ENCODE measurements at places on chromosomes 6 and 20.

- no peak for DNase-seq
Observed at GRCh38 chr6:41602422-41602743, 35.9 kb upstream of the MDFI start.

- no peak for DNase-seq
Observed at GRCh38 chr6:7901780-7902179, 8.8 kb downstream of the TXNDC5 start.

DNA sequence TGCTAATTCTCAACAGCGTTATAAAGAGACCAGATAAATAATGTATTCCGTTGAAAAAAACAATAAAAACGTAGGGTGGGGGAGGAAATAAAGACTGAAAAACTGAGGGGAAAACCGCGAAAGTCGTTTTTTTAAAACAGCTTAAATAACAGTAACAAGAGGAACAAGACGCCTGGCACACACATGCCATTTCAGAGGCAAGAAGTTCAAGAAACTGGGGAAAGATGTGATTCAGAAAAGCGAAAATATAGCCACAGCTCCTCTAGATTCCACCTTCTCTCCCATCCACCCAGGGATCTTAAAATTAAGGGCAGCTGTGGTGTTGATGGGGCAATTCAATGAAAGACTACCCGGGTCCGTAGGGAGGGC, 1.3 kb downstream of the EPB41L2 start:
- no peak for DNase-seq

DNA sequence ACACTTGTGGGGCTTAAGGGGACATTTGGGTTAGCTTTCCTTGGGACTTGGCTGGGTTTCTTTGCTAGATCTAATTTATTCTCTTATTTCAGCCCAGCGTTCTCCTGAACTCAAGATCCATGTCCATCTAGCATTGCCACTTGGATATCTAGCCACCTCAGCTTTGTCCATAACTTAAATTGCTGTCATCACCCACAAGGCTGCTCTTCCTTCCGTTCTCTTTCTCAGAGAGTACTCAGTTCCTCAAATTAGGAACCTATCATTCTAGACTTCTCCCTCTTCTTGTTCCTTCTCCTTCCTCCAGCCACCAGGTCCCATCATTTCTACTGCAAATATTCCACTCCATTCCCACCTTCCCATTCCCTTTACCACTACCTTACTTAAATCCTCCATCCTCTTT, 4.3 kb downstream of the SMIM26 start:
- no peak for DNase-seq

- no peak for DNase-seq
Observed at GRCh38 chr6:29456971-29457370, at the start of the genes OR11A1 and OR2H1. TSS of gene OR11A1 (minus strand) at chr6:29457071. CDS start at chr6:29427641, 29,430 bp downstream. TSS of gene OR2H1 (plus strand) at chr6:29457155. CDS start at chr6:29461770, 4,615 bp downstream.

DNA sequence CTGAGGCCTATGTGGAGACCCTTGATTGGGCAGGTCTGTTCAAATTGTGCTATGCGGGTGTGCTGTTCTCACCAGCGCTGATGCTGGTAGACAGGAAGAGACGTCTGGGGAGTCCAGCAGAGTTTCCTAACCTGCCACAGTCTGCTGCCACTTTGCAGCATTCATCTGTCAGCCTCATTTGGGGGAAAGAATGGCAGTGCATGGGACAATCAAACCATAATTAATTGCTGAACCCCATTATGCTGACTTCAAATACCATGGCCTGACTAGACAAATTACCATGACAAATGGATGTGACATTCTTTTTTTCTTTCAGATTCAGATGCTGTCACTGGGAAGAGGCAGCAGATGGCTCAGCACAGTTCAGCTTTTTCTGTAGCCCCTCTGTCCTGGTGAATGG, 171.4 kb upstream of the SYNDIG1 start:
- DNase-seq: no peak

- peak; percentile 28 for DNase-seq
Observed at GRCh38 chr6:33160728-33161344, 31.4 kb downstream of the COL11A2 start.

GRCh38 chr20:10611357-10611756, 62.4 kb downstream of the JAG1 start:
- no peak for DNase-seq

GRCh38 chr6:69279805-69280204, 517.0 kb downstream of the LMBRD1 start:
- peak; percentile 76 for DNase-seq

DNA sequence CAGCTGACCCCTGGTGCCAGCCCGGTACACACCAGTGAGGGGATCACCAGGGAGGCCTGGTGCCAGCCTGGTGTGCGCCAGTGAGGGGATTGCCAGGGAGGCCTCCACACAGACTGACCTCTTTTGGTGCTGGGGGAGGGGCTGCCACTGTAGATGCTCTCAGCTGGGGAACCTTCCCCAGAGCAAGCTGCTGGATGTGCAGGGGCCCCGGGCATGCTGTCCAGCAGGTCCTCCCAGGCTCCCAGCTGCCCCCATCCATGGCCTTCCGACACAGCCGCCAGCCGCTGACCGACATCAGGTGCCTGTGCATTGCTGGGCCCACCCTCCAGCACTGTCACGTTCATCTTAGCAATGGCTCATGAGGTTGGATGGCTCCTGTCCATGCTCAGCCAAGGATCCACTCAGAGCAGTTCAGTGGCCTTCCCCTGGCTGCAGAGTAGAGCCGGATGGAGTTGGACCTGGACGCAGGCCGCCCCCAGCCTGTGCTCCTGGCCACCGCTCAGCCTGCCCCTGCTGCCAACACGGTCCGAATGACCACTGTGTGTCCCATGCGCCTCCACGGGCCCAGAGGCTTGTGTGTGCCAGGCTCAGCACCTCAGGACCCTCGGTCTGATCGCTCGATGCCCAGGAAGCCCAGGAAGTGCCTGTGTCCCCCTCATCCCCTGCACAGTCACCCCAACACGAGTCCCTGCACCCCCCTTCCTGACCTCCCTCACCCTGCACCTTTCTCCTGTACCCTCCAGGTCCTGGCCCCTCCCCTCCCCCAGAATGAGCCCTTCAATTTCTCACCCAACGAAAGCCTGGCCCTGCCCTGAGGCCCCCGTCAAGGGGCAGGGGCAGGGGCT, 95.7 kb downstream of the YTHDF1 start:
- DNase-seq: no peak

DNA sequence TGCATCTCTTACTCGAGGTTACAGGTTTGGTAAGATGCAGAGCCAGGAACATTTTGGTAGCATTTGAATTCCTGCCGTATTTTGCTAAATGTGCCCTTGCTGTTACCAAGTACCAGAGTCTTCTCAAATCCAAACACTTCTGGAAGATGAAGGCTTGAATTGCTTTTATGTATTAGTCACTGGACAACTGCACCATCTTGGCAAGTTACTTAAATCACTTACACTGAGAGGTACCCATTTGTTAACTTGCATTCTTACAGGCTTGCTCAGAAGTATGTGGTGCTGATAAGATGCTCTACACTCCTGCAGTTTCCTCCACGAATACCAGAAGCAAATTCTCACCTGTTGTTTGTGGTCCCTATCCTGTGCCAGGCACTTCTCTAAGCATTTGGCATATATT, 12.7 kb downstream of the IL22RA2 start:
- no peak for DNase-seq

- DNase-seq: no peak
Observed at GRCh38 chr20:51008718-51009117, 14.2 kb downstream of the KCNG1 start.

GRCh38 chr6:5205035-5205507, 55.7 kb downstream of the LYRM4 start:
- no peak for DNase-seq

GRCh38 chr6:132725947-132726607, 12.2 kb upstream of the VNN1 start:
- no peak for DNase-seq

DNA sequence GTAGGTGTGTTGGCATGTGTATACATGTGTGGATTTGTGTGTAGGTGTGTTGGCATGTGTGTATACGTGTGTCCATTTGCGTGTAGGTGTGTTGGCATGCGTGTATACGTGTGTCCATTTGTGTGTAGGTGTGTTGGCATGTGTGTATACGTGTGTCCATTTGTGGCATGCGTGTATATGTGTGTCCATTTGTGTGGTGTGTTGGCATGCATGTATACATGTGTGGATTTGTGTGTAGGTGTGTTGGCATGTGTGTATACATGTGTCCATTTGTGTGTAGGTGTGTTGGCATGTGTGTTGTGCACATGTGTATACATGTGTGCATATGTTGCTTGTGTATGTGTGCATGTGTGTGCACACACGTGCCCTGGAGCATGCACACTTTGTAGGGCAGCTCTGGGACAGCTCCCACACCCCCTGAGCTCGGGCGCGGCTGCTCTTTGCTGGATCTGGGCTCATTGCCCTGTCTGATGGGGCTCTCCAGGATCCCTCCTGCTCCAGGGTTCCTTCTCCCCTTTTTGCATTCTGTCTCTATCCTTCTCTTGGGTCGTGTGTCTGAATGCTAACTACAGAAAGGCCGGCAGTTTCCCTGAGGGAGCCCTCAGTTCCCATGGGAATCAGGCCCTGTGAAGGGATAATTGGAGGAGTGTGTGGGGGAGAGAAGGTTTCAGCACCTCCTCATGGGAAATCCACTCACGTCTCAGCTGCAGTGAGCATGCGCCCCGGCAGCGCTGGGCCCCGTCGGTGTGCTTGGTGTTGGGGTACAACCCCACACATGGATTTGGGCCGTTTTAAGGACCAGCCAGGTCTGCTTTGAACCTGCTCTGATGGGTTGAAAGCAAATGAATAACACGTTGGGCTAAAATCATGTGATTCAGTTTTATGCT, 102.0 kb downstream of the ERMARD start:
- no peak for DNase-seq
